Mucosa of gallbladder (tissue), 1 donor: ENCODE measurements at places on chromosomes 2 and 18. TPM values are rescaled to one million over a fixed set of nuclear protein-coding genes. Genes with fewer than 3 reads are reported as not detected.

Gene SLC9A4
- total RNA-seq = 19.9 TPM

GRCh38 chr18:79064228-79064627 is 5.0 kb upstream of the ATP9B start:
- DNase-seq = no peak

Gene TXNDC9
- total RNA-seq = 20.2 TPM

GRCh38 chr2:48205137-48205798 is 299.0 kb upstream of the FBXO11 start:
- DNase-seq = no peak

DNA sequence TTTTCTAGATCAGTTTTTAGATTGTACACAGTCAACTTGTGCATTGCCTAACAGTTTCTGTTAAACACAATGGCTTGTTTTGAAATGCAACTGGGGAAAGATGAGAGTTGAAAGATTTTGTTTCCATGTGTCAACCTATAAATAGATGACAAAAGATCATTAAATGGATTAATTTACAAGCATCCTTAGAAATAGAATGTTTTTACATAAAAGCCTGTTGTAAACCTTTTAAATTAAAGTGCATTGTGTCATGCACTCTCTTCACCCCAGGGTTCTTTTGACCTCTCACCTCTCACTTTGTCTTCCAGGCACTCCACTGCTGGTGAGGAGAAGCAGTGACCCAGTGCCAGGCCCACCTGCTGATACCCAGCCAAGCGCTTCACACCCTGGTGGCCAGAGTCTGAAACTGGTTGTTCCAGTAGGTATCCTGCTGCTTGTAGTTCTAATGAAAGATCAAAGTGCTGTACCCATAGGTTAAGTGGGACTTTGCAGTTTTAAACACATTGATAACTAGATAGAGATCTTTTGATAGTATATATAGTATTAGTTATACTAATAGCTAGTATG is 502.1 kb downstream of the PARD3B start:
- no peak for DNase-seq

GRCh38 chr2:225040142-225040541 is 2.1 kb downstream of the DOCK10 start:
- no peak for DNase-seq
